Pons (tissue), 1 donor: ENCODE measurements at places on chromosomes 1 and 21.

DNA sequence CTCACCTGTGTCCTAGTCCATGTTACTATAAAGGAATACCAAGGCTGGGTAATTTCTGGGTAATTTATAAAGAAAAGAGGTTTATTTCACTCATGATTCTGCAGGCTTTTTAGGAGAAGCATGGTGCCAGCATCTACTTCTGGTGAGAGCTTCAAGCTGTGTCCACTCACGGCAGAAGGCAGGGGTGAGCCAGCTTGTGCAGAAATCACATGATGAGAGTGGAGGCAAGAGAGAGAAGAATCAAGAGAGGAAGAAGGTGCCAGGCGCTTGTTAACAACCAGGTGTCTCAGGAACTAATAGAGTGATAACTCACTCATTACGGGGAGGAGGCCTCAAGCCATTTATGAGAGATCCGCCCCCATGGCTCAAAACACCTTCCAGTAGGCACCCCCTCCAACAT lies 67.5 kb upstream of the CD34 start:
- no peak for DNase-seq

GRCh38 chr1:154352581-154353459 lies 27.5 kb downstream of the ATP8B2 start:
- DNase-seq, result no peak

- no peak for DNase-seq
These were observed 118.3 kb upstream of the SLC25A33 start for GRCh38 chr1:9420835-9421532.

DNA sequence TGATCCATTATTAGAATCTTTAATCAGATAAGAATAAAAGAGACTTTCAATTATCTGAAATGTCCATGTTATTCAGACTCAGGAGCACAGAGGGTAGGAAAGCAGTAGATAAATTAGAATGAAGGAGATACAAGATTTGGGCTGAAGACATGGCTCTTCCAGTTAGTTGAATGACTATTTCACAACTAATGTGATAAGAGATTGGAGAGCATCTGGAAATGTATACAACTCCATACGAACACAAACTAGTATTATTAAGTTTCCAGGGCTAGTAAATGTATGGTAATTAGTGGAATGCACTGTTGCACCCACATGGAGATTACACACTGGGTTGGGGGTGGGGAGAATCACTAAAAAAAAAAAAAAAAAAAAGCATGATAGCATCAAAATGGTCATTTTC lies 618.0 kb downstream of the KIF26B start:
- no peak for DNase-seq

DNA sequence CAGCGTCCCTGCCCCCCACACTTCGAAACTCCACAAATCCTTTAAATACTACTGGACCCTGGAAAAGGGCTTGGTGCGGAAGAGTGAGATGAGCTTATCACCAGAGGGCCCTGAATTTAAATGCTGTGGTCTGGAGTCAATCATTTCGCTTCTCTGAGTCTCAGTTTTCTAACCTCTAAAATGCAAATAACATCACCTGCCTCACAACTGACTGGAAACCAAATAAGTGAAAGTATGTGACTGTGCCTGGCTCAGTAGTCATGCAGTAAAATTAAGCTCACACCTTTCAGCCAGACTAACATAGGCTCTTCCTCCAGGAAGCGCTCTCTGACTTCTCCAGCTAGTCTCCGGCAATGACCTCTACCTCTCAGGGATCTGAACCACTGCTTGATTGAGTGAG lies 4.2 kb downstream of the GJA4 start:
- DNase-seq, result no peak

DNA sequence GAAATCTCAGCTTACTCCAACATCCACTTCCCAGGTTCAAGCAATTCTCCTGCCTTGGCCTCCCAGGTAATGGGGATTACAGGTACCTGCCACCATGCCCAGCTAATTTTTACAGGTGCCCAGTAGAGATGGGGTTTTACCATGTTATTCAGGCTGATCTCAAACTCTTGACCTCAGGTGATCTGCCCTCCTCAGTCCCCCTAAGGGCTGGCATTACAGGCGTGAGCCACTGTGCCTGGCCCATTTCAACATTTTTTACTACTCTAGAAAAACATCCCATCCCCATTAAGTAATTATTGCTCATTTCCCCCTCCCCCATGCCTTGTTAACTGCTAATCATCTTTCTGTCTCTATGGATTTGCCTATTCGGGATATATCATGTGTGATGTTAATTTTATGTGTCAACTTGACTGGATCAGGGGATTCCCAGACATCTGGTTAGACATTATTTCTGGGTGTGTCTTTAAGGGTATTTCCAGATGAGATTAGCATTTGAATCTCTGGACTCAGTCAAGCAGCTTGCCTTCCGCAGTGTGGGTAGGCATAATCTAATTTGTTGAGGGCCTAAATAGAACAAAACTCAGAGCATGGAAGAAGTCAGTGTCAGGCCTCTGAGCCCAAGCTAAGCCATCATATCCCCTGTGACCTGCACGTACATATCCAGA lies 33.0 kb upstream of the ZBTB8B start:
- no peak for DNase-seq

GRCh38 chr1:112027696-112028095 lies 38.2 kb upstream of the KCND3 start:
- no peak for DNase-seq

DNA sequence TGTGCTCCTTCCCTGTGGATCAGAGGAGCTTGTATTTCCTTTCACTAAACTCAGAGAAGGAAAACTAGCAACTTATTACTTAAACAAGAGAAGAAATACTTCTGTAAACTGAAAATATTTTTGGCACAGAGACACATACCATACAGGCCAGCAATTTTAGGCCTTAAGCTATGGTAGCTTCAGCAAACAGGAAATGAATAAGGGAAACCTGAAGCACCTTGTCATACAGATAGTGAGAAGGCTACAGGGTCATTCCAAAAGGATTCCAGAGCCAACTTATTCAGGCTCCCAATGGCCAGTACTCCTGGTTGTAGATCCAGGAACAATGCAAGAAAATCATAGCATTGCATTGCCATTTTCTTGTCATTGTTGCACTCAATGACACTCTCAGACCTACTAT lies 9.1 kb upstream of the KYAT3 start:
- DNase-seq, result no peak
